ENCODE measurements at places on chromosomes 13 and 19.
A peak's percentile ranks its signal among the peaks of the same experiment; 100 is the strongest.

GRCh38 chr13:99422586-99423220, 78.6 kb upstream of the TM9SF2 start:
- no peak for DNase-seq

GRCh38 chr13:34808649-34809048, 133.4 kb upstream of the NBEA start:
- DNase-seq = no peak

DNA sequence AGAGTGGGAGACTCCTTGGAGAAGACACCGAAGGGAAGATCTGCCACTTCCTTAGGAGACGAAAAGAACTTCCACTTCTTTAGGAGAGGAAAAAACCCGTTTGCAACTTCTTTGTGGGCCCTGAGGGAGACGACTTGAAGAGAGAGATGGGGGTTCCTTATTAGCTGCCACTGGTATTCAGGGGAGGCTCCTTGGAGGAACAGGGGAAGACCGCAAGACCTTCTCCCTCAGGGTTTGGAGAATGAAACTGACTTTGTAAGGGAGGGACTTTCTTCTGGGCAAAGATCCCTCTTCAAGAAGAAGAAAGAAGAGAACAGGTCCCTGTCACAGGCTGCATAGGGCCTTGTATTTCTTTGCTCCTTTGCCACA, 416 bp downstream of the BCKDHA start:
- no peak for DNase-seq

GRCh38 chr13:32264407-32264806, 50.8 kb downstream of the ZAR1L start:
- DNase-seq = no peak

DNA sequence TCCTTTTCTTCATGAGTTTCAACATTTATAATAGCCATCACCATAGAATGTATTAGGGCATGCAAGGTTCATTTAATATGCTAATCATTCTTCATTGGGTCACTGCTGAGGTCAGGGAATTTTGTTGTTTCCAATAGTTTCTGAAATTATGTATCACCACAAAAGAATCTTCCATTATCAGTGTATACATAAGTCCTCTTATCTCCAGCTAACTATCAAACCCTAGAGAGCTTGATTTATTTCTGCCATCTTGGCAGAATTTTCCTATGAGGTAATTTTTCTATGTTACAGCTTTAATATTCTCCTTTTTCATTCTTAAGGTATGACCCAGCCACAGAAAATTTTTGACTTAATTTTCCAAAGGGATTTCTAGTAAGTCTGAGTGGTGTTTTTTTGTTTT, 415.0 kb upstream of the SLITRK1 start:
- DNase-seq = no peak

DNA sequence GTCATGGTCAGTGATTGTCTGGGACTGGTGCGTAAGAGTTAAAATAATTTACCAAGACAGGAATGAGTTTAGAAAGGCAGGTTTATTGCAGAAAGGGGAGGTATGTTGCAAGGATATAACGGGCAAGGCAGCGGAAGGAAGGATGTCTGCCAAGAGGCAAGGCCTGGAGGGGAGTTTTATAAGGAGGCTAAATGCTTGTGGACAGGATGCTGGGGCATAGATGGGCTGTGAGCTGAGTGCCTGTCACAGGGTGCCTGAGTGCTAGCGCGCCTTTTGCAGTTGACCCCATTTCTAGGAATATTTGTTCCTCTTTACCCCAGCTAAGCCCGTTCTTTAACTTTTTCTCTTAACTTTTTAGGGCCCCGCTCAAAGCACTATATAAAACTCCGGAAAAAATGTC, 58.7 kb downstream of the TEX26 start:
- DNase-seq = no peak

- no peak for DNase-seq
Observed at GRCh38 chr13:82571653-82572052, 1310.6 kb downstream of the SLITRK1 start.

- DNase-seq = no peak
Observed at GRCh38 chr19:52028780-52029123, 573 bp upstream of the ZNF614 start.

- DNase-seq = no peak
Observed at GRCh38 chr13:76854894-76855293, 31.3 kb downstream of the KCTD12 start.

- DNase-seq = no peak
Observed at GRCh38 chr19:53389978-53390377, 5.0 kb upstream of the ZNF765 start.

DNA sequence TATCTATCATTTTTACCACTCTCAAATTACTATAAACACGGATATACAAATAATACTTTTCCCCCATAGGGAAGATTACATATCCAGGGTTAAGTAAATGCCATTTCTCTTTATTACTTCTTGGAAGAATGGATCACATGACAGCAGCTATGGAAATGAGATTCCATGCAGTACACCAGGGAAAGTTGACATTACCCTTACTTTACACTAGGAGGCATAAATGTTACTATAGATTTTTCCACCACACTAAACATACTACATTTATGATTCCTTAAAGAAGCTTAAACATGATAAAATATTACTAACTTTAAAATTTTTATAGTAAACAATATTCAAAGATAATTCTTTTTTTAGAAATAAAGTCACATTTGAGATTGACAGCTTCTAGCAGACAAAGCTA, 611.4 kb downstream of the PCDH9 start:
- DNase-seq = no peak

GRCh38 chr13:52652980-52653303, 306 bp downstream of the SUGT1 start:
- DNase-seq = no peak

GRCh38 chr19:40165362-40165937, 25.8 kb upstream of the MAP3K10 start:
- peak; percentile 25 for DNase-seq

DNA sequence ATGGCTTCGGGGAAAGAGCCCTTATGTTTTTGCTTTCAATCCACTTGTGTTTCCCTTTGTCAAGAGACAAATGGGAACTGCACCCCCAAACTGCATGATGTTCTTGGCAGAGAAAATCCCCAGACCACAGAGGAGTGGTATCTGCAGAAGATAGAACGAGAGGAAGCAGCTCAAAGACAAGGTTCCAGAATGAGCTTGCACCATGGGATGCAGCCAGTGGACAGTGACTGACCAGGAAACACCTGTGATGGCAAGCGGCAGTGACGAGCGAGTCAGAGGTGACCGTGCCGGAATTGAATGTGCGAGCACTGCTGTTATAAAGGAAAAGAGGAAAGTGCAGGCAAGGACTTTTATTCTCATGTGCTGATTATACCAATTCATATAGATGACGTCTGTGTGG, 46.3 kb downstream of the IRS2 start:
- no peak for DNase-seq

DNA sequence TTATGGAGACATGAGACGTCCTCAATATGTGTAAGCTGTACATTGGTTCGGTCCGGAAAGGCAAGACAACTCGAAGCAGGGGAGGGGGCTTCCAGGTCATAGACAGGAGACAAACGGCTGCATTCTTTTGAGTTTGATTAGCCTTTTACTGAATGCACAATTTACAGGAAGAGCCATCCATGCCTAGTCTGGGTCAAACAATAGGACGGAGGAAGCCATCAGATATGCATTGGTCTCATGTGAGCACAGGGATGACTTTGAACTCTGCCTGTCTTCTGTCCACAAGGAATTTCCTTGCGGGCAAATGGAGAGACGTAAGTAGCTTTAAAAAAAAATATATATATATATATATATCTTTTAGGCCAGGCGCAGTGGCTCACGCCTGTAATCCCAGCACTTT, 1.9 kb upstream of the CCNP start:
- no peak for DNase-seq

- no peak for DNase-seq
Observed at GRCh38 chr13:114025714-114026431, 52.0 kb upstream of the C13orf46 start.

GRCh38 chr19:16458391-16459341, 13.1 kb downstream of the EPS15L1 start:
- DNase-seq = no peak

DNA sequence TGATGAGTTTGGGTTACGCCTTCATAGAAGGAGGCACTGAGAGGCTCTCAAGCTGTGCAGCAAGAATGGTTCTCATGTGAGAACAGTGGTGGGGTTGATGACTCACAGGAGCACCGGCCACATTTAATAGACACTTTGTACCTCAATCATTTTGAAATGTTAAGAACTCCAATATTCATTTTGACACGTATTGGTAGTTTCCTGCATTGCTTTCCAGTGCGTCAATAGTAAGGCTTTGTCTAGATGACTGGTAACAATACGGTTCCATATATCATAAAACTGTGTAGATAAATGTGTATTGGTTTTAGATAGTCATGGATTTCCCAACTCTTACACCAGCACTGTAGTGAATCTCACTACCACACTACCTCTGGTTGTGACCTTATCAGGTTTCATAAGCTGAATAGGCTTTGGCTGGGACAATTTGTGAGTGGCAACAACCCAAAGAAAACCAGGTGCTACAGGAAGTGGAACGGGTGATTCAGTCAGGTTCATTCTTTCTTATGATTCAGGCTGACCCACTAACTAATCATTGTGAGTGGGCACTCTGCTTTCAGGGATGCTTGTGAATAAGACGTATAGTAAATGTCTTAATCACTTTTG, 362.6 kb downstream of the KLF5 start:
- DNase-seq = no peak

DNA sequence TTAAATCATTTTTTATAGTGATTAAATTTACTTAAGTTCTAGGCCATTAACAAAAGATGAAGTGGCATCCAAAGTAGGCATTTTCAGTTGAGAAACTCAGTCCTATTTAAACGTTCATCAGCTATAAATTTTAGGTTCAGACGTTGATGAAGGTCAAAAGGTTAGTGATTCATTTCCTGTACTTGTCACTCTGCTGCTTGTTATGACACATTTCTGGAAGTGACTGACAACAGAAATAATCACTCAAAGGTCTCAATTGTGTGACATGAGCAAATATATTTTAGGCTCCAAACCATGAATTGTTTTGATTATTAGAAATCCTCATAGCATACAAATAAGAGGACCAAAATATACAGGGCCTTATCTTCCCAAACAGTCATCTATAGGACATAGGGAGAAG, 10.3 kb upstream of the EDNRB start:
- DNase-seq = no peak

DNA sequence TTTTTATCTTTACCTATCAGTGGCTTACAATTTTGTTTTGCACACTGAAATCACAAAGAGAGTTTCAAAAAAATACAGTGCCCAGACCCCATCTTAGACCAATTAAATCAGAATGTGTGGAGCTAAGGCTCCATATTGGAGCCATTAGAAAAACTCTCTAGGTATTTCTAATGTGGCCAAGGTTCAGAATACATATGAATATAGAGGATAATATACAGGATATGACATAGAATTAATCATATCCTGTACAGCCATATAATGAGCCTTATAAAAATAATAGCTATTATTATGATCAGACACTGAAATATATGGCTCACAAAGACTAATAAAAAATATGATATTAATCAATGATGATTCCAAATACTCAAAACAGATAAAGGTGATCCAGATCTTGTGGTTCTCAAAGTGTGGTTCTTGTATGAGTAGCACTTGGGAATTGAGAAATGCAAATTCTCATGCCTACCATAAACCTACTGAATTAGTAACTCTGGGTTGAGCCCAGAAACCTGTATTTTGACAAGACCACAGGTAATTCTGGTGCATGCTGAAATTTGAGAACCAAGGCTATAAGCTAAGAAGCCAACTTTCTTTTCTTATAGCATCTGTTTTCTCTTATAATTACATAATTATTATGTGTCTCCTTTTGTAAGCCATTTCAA, 408.0 kb downstream of the DIAPH3 start:
- DNase-seq = no peak

Measured in HAP-1 (cell line).